Thoracic aorta (tissue), 2 donors: ENCODE measurements at places on chromosomes 12 and 14.

DNA sequence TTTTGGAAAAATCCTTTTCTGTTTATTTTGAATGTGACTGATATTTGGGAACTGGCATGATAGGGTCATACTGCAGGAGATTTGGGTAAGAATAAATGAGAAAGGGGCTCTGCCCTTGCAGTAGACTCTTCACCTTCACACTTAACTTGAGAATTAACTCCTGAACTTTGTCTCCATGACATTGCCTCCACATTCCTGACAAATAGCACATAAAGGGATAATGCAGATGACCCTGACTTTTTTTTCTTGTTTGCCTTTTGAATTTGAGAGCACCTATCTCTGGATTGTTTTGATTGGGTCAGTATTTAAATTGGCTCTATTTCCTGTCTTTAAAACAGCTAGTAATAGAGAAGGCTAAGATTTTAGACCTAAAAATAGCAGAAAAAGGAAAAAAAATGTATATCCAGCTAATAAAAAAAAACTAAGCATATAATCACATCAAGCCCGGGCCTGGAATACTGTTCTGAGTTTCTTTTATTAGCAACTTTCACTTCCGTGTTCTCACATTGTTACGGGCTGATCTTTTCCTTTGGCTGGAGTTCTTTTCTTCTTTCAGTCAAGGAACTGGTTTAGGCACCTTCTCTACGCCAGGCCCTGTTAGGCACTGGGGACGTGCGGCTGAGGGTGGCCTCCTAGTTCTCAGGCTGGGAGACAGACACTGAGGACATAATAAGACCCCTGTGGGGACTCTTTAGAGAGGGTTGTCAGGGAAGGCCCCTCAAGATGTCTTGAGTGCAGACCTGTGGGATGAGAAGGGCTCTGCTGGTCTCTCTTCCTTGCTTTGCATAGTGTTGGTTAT lies 53.1 kb upstream of the GNPNAT1 start:
- no peak for DNase-seq

DNA sequence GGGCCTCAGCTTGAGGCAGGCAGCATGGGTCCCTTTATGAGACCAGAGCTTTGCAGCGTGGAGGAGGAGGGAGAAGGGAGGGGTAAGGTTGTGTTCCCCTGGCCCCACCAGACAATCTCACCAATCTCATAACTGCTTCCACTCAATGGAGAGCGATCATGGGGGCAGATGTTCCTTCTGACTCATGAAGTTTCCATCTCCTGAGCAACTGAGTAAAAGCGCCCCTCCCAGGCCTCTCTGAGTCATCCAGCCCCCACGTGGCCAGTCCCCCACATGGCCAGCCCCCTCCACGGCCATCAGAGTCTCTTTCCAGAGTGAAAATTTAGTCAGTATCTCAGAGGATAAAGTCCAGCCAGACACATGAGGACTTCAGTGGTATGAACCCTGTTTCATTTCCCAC lies 39.2 kb upstream of the PLXNC1 start:
- no peak for DNase-seq

GRCh38 chr12:50924131-50924438 lies 28.3 kb upstream of the HIGD1C start:
- DNase-seq = no peak

DNA sequence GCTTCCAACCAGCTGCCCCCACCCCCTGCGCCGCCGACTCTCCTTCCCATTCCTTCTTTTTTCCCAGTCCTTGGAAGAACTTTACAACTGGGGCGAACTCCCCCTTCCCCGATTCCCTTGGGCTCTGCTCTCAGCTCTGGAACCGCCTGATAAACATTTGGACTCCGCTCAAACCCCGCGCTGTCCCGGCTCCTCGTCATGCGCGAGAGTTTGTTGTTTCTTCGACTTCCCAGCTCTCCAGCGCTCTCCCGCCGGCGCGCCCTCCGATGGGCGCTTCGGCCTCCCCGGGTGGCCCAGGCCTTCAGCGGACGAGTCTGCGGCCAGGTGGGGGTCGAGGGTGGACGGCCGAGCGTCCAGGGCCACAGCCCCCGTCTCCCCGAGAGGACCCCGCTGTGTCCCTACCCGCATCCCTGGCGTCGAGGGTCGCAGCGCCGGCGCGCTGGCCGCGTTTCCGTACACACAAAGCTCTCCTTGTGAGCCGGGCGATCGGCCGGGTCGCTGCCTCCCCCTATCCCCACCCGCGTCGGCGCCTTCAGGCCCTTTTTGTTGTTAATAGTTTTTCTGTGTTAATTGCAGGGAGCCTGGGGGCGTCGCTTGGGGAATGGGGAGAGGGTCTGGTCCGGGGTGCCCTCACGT lies 847 bp downstream of the MMP14 start:
- DNase-seq = no peak

- no peak for DNase-seq
Observed at GRCh38 chr12:52608826-52609630, 7.8 kb upstream of the KRT72 start.

- DNase-seq = no peak
Observed at GRCh38 chr12:12705838-12706520, 10.0 kb upstream of the GPR19 start.

GRCh38 chr14:54058505-54058904 lies 101.9 kb upstream of the BMP4 start:
- DNase-seq = no peak

DNA sequence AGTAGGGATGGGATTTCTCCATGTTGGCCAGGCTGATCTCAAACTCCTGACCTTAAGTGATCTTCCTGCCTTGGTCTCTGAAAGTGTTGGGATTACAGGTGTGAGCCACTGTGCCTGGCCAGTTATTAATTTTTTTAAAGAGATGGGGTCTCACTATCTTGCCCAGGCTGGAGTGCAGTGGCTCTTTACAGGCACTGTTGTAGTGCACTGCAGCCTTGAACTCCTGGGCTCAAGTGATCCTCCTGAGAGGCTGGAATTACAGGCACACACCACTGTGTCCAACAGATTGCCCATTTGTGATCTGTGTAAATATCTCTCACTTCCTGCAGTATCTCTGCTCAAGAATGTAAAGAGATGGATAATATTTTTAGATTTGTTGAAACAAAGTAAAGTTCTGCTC lies 45.9 kb downstream of the PTPN11 start:
- DNase-seq = no peak

- no peak for DNase-seq
Observed at GRCh38 chr12:71472441-71472911, 32.9 kb downstream of the LGR5 start.

DNA sequence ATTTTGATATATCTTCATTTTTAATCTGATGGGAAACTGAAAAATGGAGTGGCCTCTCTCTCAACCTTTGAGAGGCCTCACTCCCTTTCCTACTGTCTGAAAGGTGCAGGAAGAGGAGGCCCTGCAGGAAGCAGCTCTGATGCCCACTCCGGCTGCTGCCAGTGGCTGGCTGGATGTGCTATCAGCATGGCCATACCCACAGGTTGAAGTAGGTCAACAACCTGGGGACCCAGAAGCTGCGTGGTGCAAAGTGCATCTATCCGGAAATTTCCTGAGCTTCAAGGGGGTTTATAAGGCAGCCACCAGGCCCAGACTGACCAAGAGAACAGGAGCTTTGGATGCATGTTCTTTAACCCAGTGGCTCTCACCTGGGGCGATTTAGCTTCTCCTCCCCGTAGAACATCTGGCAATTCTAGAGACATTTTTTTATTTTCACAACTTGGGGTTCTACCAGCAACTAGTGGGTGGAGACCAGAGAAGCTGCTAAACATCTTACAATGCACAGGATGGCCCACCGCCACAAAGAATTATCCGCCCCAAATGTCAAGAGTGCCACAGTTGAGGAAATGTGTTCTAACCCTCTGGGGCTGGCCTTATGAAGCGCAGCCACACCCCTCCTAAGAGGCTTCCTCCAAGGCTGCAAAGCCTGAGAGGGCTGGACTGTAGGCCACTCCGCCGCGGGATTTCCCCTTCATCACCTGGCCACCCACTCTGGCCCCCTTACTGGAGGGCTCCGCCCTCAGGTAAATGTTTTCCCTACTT lies 8.2 kb upstream of the BATF start:
- no peak for DNase-seq

DNA sequence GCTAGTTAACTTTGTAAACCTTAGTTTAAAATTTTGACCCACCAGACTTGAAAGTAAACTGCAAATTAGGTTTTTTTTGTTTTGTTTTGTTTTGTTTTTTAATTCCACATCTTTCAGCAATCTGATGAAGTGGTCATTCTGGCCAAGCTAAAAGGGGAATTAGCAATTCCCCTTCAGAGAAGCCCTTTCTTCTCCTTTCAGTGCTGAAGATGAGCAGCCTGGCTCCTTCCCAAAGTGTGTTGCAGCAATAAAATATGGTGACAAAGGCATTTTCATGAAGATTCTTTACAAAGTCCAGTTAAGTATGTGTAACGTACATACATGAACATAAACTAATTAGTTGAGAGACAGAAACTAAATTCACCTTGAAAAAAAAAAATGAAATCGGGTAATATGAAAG lies 380.1 kb downstream of the NOVA1 start:
- no peak for DNase-seq

- DNase-seq = no peak
Observed at GRCh38 chr12:6724409-6724797, 557 bp downstream of the COPS7A start.

GRCh38 chr14:91298576-91298975 lies 54.1 kb upstream of the GPR68 start:
- no peak for DNase-seq

GRCh38 chr14:75249958-75250336 lies 28.7 kb upstream of the FOS start:
- DNase-seq = no peak

- no peak for DNase-seq
Observed at GRCh38 chr14:89801136-89801535, 153.4 kb downstream of the EFCAB11 start.

- no peak for DNase-seq
Observed at GRCh38 chr12:116506697-116507064, 52.5 kb upstream of the MAP1LC3B2 start.

- no peak for DNase-seq
Observed at GRCh38 chr14:93811676-93812075, 23.4 kb upstream of the PRIMA1 start.

- DNase-seq = no peak
Observed at GRCh38 chr12:111173836-111174235, 195.1 kb downstream of the PHETA1 start.

DNA sequence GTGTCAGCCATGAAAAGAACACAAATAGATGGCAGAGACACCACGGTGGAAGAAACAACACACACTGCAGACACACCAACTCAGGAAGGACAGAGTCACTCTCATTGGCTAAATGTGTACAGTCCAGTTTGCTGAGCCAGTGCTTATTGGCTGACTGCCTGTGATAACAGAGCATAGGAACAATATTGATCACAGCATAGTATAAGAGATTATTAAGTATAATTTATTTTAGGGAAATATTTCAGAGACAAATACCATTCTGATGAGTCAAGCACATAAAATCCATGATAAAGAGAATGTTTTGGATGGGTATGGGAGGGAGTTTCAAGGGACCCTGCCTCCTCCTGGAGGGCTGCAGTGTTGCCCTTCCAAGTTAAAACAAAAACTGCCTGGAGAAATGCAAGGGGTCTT lies 50.9 kb downstream of the BTG1 start:
- no peak for DNase-seq

- DNase-seq = no peak
Observed at GRCh38 chr14:22475381-22475780, 113.6 kb downstream of the DAD1 start.

- DNase-seq = no peak
Observed at GRCh38 chr12:10466311-10466710, 13.1 kb upstream of the KLRC1 start.

- DNase-seq = no peak
Observed at GRCh38 chr14:99148131-99148530, 123.9 kb downstream of the BCL11B start.

- no peak for DNase-seq
Observed at GRCh38 chr12:57164966-57165625, 17.7 kb upstream of the LRP1-AS start.

DNA sequence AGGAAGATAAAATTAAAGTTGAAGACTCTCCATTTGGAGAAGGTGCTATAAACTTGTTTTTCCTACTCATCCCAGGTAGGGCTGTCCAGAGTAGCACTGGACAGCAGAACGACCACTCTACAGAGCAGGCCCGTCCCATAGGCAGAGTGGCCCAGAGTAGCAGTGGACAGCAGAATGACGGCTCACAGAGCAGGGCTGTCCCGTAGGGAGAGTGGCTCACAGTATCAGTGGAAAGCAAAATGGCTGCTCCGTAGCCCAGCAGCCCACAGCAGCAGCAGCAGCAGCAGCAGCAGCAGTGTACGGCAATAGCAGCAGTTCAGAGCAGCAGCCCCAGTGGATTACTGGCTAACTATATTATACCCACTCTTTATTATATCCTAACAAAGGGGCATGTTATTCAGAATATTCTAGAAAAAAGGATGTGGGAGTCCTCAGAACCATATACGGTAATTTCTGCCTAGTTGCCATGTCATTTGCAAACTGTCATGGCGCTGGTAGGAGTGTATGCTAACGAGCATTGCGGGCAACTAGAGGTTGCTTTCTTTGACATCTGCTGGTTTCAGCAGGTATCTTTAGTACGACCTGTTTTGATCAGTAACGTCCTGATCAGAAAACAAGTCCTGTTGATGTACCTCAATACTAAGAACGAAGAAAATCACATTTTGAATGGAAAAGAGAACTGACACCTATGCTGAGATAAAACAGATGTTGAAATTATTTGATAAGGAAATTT lies 567.3 kb downstream of the SLC16A7 start:
- no peak for DNase-seq

DNA sequence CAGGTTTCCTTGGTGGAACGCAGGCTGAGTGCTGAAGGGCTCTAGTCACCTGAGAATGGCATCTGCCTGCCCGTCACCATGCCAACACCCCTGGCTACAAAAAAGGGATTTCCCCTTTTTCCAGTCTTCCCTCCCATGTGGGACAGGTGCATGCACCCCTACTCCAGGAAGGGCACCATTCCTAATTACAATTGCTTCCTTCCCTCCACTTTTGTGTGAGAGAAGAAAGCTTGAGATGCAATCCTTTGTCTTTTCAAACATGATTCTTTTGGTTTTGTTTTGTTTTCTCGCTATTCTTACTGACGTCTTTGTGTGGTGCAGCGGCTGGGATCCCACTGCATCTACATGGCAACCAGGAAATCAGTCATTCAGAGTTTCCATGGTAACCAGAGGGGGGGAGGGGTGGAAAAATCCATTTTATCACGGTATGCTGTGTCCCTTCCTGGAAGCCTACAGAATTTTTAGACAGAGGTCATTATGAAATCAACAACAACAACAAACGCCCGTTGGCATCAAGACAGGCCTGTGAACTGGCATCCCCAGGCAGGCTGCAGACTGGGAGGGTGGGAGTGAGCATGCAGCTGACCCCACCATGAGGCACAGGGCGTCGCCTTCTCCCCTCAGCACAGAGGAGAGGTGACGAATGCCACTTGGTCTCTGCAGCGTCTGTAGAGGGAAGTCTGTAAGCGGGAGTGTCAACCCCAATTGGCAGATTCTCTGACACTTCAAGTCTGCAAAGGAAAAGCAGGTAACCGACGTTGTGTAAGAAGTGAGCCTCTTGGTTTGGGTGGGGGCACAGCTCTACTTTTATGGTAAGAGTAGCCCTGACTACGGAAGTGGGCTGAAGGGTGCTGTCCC lies 13.6 kb upstream of the GNG2 start:
- no peak for DNase-seq

DNA sequence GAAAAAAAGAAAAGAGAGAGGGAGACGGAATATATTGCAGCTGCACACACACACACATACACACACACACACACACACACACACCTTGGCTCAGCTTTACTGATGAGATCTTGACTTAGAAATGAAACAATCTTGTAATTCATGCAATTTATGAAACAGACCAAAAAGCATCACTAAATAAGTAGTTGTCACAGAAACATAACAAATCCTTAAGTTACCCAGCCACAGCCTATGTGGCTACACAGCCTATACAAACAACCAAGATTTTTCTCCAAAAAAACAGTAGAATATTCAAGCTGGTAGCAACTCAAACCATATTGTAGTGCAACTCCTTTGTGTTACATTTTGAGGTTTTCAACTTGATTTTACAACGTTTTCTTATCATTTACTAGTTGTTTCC lies 37.9 kb upstream of the GNG2 start:
- DNase-seq = no peak
